NT2/D1 (cell line): ENCODE measurements at places on chromosomes 7 and 10.

- no peak for DNase-seq
These were observed 203.4 kb downstream of the PRPF18 start for GRCh38 chr10:13790196-13790595.

- no peak for DNase-seq
These were observed 219.8 kb downstream of the ACTR3B start for GRCh38 chr7:152979376-152979775.

GRCh38 chr10:11249152-11249807 lies 231.6 kb downstream of the CELF2 start:
- no peak for DNase-seq

DNA sequence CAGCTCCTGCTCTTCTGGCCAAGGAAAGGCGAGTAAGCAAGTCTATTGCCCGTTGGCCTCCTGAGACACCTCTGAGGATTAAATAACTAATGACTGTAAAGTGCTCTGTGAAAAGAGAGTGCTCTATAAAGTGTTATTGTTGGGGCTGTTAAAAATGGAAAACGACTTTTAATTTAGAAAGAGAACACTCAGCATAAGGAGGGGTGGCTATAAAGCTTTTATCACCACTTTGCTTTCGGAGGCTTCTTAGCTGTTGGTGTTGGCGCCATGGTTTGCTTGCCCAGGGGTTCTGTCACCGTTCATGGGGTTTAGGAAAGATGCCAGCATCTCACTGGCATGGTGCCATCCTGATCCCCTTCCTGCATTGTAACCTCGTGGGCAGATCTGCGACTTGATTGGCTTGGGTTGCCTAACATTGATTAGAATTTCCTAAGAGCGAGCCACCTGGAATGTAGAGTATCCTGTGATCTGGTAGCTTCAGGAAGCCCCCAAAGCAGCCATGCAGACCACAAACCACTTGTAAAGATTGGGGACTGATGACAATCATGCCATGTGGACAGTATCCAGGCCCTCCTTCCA lies 509.9 kb downstream of the LRMDA start:
- no peak for DNase-seq

DNA sequence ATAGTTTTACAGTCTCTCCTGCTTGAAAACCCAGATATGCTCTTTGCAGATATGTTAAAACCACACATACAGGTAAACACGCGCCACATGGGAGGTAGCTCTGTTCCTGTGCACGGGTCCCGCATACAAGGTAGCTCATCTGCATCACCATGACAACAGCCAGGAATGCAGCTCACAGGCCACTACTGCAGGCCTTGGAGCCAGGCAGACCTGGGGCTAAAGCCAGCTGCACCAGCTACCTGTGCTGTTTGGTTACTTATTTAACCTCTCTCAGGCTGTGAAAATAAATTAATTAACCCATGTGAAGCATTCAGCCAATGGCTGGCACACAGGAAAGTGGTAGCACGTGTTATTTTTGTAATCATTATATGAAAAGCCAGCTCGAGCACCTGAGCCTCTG lies 428.3 kb downstream of the TNS3 start:
- DNase-seq, result peak; percentile 76

DNA sequence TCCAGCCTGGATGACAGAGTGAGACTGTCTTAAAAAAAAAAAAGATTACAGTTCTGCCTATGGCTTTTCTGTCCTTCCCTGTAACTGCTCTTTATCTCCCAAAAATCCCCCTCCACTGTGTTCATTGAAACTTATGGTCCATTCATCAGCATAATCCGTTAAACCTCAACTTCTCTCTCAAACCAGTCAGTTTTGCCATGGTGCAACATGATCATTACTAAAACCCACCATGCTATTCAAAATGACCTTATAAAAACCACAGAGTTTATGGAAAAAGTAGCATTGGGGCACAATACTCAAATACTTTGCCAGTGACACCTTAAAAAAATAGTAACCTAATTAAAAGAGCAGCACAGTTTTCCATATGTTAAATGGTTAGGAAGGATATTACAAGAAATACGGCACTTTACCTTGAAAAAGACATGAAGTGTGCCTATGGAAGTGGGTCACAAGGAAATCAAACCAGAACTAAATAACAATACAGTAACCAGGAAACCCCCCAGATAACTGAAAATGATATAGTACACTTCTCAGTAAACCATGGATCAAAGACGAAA lies 74.0 kb upstream of the ST8SIA6 start:
- DNase-seq, result no peak

GRCh38 chr7:14793151-14793550 lies 109.4 kb downstream of the DGKB start:
- DNase-seq, result no peak

DNA sequence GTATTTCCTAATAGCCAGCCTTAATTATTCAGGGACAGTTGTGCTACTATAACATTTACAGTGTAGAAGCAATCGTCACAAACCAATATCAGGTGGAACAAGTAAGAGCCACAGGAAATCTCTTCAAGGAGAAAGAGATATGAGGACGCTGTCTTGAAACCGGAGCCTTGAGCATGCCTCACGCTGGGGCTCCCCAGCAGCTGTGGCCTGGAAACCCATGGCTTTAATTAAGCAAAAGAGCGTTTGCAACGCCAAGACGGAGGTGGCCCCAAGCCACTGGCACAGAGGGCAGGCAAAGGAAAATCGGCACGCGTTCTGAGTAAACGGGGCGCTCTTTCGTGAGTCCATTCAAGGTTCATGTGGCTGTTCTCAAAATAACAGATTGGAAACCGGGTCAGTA lies 84.4 kb downstream of the C10orf90 start:
- no peak for DNase-seq

DNA sequence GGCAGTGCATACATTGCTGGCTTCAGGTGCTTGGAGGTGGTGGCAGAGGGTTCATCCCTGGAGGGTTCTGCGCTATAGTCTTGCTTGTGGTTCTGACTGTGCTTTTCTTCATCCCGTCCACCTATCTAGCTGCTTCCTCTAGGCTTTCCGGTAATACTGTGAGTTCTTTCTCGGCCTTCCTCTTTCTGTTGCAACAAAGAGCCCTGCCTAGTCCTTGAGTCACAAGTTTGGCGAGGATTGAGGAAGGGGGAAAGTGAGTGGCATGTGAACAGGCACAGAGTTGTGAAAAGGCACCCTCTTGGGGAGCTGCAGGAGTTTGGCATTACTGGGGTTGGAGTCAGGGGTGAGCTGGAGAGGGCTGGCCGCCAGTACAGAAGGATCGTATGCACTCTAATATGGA lies 123.0 kb downstream of the SH2D4B start:
- no peak for DNase-seq

GRCh38 chr7:82234457-82235049 lies 209.0 kb downstream of the CACNA2D1 start:
- peak; percentile 15 for DNase-seq

DNA sequence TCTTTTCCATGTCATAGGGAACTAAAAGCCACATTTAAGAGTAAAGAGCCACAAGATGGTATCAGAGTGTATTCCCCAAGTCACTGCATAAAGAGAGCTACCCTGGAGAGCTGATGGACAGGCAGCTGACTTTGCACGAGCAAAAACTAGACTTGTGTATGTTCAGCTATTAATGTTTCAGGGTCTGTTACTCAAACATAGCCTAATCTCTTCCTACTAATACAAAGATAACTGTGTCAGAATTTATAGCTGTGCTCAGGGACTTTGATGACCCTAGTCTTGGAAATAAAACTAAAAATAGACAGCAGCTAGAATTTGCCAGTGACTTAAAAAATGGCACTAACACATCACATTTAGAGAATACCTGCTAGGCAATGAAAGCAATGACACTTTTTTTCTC lies 45.5 kb upstream of the LRRTM3 start:
- DNase-seq, result no peak

DNA sequence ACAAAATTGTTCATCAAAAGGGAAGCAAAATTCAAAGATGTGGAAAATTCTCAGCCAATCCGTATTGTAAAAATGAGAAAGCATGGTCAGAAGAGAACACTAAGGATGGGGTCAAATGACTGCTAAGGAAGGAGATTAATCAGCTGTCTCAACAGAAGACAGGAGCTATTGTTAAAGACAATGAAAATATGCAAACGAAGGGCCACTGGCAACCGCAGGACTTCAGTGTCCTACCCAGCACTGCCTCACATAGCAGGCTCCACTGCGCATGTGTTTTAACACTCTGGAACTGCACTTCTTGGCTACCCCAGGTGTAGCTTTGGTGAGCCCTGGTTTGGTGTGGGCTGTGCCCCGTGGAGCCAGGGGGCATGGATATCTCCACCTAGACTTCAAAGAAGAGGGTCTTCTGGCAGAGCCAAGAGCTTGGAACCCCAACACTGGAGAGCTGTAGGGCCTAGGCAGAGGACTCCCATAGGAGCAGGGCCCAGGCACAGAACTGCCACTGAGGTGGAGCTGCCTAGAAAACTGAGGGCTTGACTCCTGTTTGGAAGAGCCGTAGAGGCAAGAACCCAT lies 176.2 kb upstream of the GDF10 start:
- DNase-seq, result no peak

- DNase-seq, result no peak
These were observed 286 bp downstream of the DGKI start for GRCh38 chr7:137846549-137846826.

- no peak for DNase-seq
These were observed 18.6 kb upstream of the HSPA12A start for GRCh38 chr10:116760919-116761318.

DNA sequence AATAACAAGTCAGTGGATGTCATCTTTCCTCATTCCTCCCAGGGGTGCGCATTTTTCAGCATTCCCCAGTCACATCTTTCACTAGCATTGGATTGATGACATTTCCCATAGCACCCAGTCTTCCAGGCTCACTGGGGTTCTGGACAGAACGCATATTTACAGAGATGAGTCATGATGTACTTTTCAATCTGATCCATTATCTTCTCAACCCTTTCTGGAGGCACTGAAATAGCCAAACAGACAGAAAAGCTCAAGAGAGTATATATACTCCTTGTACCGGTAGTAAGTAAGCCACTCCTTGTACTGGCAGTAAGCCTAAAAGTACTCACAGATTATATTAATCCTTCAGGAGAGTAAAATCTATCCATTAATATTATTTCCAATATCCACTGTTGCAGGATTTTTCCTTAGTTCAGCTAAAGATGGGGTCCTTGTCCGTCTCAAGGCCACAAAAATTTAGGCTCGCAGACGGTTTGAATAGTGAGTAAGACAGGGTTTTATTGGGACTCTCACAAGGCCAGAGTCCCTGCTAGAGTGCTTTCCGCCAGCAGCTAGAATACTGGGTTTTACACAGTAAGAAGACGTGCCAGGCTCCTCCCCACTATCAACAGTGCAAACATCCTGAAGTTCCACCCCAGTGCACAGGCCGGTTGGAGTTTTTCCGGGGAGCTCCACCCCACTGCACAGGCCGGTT lies 60.8 kb downstream of the MDH2 start:
- no peak for DNase-seq

- no peak for DNase-seq
These were observed 29.0 kb upstream of the EBLN1 start for GRCh38 chr10:22246680-22247391.

GRCh38 chr10:46542567-46543465 lies 13.6 kb downstream of the GPRIN2 start:
- DNase-seq, result no peak

DNA sequence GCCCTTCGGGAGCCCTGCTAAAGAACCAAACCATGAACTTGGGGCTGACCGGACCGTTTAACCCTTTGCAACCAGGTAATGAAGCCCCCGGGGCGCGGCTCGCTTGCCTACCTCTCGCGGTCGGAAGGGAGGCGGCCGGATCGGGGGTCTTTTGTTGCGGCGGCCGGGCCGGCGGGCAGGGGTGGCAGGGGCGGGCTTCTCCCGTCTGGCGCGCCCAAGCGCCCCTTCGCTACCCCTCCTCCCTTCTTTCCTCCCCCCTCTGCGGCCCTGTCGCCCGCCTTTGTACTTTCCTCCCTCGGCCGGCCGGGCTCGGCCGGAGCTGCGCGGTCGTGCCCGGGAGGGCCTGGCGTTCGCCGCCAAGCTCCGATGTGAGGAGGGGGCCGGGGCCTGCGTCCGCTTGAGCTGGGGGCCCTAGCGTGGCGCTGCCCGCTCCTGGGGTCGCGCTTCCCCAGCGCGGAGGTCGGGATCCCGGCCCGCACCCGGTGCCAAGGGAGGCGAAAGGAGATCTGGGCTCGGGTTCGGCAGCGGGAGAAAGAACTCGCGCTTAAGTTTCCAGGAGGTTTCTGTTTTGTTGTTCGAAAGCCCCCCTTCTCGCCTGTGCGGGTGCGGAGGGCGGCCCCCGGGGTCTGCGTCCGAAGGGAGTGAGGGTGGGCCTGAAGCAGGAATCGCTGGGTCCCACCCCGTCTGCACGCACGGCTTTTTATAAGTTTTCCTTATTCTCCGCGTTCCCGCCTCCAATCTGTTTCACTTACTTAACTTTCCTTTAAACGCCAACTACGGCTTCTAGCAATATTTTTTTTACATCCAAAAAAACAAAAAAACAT lies 436.8 kb upstream of the GALNT17 start:
- DNase-seq, result no peak

DNA sequence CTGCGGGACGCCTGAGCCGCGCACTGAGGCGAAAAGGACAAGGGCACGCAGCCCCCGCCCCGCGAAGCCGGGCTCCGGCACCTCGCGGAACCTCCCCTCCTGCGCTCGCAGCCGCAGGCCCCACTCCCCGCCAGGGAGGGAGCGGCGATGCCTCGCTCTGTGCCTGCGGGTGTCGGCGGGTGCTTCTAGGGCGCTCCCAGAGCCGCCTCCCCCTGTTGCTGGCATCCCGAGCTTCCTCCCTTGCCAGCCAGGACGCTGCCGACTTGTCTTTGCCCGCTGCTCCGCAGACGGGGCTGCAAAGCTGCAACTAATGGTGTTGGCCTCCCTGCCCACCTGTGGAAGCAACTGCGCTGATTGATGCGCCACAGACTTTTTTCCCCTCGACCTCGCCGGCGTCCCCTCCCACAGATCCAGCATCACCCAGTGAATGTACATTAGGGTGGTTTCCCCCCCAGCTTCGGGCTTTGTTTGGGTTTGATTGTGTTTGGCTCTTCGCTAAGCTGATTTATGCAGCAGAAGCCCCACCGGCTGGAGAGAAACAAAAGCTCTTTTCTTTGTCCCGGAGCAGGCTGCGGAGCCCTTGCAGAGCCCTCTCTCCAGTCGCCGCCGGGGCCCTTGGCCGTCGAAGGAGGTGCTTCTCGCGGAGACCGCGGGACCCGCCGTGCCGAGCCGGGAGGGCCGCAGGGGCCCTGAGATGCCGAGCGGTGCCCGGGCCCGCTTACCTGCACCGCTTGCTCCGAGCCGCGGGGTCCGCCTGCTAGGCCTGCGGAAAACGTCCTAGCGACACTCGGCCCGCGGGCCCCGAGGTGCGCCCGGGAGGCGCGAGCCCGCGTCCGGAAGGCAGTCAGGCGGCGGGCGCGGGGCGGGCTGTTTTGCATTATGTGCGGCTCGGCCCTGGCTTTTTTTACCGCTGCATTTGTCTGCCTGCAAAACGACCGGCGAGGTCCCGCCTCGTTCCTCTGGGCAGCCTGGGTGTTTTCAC lies 519 bp downstream of the ITGB8 start:
- DNase-seq, result no peak

DNA sequence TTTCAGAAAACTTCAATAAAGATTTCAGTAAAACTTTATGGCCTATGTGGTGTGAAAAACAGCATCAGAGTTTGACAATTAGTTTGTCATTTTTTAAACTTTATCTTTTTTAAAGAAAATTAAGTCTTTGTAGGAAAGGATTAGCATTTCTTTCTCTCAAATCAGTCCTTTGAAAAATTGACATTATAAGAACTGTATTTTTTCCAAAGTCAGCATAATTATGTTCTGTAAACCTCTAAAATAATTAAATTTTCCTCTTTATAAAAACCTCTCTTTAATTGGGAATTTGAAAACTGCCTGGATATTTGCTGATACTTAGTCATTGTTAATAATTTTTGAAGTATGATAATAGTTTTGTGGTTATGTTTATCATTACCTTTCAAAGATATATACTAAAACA lies 226.7 kb upstream of the KAT6B start:
- DNase-seq, result no peak

GRCh38 chr10:43816351-43817321 lies 168.0 kb upstream of the ZNF32 start:
- DNase-seq, result no peak
